Stimulated activated CD4-positive, alpha-beta T cell treated with anti-CD3 and anti-CD28 coated beads, TNF-alpha, amount 100 ng/mL, for 1 hour (primary cell): ENCODE measurements at places on chromosomes 2 and 18.

- DNase-seq: no peak
Observed at GRCh38 chr2:138853296-138853695, 73.1 kb upstream of the NXPH2 start.

DNA sequence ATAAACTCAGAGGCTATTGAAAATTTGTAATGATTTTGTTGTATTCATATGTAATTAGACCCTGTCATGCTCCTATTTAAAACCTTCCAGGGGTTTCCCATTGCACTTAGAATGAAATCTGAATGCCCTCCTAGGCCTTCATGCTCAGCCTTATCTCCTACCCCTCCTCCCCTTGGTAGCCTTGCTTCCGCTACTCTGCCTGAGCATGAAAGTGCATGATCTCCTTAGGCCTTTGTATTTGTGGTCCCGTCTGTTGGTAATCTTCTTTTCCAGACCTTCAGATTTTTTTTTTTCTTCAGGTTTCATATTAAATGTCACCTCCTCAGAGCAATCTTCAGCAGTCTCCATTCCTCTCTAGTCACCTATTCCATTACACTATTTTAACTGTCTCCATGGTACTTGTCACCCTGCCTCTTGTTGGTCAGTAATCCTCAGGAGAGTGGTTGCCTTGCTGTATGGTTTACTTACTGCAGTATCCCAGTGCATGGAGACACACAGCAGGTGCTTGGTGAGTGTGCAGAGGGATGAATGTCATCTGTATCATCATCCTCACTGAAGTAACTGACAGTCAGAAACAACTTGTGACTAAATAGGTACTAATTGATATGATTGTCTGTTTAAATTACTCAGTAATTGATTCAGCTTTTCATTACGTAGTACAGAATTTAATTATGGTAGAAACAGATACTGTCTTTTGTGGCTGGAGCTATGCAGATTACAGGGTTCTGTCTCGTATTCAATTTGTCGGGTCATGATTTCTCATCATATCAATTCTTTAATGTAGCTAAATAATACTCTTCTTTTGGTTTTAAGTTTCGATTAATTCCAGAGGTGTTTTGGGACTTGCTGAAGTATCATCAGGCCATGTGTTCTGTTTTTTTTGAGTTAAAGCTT lies 63.9 kb downstream of the PHLPP1 start:
- DNase-seq: no peak

DNA sequence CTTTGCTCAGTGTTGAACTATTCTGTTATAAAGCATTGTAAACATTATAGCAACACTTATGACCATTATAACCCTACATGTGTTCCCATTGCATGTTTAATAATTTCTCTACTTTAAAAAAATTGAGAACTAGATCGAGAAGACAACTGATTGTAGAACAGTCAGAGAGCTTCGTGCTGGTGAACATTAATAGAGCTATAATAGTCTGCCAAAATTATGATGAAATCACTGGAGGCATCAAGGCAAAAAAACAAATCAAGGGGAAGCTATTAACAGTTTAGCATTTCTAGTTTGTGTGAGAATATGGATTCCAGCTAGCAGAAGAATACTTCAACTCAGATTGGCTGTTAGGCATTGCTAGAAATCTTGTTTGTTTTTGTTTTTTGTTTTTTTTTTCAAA lies 284.2 kb downstream of the CAMKMT start:
- no peak for DNase-seq

DNA sequence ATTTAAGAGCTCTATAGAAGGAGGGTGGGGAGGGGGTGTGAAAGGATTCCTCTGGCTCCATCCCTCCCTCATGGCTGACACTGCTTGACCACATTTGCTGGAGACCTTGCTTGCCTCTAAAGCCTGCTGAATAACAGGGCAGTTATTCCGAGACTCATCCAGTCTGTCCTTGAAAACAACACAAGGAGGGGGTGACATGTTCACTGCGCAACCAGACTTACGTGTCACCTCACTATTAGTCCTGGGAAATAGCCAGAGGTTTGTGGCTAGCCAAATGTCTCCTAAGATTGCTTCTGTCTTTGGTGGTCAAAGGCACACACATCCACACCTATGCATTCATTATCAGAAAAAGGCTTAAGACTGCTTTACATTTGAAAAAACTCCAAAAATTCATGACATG lies 256.2 kb upstream of the SKOR2 start:
- DNase-seq: no peak

DNA sequence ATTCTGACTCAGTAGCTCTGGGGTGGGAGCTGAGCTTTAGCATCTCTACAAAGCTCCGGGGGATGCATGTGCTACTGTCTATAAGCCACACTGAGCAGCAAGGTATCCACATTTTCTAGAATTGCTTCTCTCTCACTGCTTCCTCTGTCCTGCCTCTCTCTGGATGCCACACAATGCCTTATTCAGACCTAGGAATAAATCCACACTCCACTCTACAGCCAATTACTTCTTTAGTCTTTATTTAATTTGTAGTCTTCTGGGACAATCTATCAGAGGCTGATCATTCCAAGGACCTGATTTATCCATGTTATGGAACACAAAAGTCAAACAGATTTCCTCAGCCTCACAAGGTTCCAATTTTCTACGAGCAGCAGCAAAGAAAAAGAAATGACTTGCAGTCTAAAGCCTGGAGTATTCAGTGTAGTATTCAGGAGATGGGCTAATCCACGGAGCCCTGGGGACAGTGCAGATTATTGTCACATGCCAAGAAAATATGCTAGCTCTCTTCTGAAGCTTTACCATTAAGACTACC lies 4.4 kb downstream of the BCL2 start:
- DNase-seq: no peak

- DNase-seq: no peak
Observed at GRCh38 chr2:38021589-38021988, 54.4 kb downstream of the CYP1B1 start.

DNA sequence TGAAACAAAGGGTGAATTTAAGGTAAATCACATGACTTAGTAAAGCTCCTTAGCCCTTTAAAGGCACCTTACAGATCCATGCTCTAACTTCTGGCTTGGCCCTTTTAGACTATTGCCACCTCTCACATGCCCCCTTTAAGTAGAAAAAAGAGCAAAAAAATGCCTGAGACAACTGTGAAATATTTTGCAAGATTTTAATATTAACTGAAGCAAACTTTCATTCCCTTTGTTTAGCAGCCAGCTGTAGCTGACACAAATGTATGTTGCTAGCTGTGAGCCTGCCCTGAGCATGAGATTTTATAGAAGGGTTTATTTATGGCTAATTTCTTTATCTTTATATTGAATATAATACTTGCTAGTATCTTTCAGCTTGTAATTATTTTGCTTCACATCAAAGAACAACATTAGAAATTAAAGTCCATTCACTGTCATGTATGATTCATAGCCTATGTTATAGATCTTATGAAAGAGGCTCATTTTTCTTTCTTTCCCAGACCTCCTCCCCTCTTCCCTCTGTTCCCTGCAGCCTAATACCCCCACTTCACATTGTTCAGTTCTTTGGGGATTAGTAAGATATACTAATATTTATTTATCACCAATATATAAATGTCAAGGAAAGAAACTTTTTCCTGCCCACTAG lies 637.2 kb upstream of the ZEB2 start:
- no peak for DNase-seq

DNA sequence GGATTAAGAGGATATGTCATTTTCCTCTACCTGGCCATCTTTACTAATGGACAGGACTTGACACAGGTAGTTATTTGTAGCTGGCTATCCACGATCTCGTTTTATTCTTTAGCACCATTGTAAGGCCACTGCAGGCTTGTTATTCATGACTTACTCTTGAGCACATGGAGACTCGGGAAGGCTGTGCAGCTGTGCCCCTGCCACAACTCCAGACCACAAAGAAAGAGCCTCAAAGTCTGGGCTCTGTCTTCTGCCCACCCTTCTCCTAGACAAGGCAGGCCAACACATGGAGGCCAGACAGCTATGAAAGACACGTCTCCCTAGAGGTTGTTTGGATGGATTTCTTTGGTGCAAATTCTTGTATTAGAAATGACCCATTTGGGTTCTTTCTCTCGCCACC lies 133.8 kb downstream of the NAPG start:
- no peak for DNase-seq

- DNase-seq: no peak
Observed at GRCh38 chr18:42980426-42980825, 135.1 kb downstream of the RIT2 start.

DNA sequence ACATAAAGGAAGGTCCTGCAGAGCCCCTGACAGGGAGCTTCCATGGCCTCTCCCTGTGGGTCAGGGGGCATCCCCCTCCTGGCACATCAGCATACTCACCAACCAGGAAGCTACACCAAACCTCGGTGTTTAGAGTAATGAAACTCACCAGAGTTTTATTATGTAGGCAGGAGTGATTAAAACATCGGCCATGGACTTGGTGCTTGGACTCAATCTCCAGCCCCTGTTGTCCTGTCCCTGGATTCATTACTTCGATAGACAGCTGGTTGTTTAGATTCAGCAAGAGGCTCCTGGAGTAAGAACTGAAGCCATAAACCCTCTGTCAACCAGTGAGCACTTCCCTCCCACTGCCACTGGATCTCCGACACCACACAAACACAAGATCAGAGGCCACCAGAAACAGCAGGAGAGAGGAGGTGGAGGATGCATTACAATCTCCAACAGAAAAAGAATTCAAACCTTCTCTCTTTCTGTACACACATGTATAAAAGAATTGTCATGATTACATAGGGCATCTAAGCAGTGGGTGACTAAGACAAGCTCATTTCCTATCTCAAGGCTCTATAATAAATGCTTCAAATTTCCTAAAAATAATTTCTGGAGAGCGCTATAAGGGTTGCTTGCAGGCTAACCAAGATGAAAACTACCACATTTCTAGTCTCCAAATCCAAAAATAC lies 27.2 kb downstream of the TBC1D8 start:
- no peak for DNase-seq

DNA sequence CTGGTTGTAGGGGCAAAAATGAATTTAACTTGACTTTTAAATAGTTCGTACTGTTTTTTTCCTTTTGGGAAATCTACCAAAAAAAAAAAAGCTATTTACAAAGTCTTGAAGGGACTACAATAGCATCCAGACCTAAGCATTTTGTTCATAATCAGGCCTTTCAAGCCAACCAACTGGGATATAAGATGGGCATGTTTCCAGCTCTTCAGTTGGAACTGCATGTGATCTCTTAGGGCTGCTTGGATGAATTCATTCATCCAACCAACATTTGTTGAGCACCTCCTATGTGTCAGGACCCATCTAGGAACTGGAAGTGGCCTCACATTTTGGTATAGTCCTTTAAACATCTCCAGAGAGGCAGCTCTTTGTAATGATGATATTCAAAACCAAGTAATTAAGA lies 98.6 kb downstream of the AAK1 start:
- DNase-seq: no peak

DNA sequence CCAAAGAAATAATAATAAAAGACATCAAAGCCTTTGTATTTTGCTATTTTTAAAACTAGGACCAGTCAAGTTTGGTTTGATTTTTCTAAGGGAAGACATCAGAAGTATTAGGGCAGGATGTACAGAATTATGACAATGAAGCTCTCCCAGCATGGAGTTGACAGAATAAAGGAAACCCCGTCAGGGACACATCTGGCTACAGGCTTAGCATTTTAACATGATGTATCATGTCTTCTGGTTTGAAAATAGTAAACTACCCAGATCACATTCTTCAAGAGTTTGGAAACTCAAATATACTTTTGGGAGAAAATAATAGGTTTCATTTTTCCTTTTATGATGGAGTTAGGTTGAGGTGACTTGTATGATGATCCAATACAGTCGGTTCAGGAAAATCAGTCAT lies 552.0 kb upstream of the CDH2 start:
- no peak for DNase-seq
